T47D (cell line): ENCODE measurements at places on chromosomes 1 and 21.

DNA sequence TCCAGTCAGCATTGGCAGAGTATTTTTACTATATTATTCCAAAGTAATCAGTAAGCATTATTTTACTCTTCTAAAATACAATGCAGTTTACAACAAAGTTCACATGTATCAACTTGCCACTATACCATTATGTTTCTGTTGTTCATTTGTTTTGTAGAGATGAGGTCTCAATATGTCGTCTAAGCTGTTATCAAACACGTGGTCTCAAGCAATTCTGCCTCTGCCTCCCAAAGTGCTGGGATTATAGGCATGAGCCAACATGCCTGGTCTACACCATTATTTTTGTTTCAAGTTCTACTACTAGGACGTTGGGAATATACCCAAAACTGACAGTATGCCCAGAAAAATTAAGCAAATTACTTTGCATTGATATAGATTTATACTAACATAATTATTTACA lies 19.8 kb downstream of the FAF1 start:
- no peak for DNase-seq

DNA sequence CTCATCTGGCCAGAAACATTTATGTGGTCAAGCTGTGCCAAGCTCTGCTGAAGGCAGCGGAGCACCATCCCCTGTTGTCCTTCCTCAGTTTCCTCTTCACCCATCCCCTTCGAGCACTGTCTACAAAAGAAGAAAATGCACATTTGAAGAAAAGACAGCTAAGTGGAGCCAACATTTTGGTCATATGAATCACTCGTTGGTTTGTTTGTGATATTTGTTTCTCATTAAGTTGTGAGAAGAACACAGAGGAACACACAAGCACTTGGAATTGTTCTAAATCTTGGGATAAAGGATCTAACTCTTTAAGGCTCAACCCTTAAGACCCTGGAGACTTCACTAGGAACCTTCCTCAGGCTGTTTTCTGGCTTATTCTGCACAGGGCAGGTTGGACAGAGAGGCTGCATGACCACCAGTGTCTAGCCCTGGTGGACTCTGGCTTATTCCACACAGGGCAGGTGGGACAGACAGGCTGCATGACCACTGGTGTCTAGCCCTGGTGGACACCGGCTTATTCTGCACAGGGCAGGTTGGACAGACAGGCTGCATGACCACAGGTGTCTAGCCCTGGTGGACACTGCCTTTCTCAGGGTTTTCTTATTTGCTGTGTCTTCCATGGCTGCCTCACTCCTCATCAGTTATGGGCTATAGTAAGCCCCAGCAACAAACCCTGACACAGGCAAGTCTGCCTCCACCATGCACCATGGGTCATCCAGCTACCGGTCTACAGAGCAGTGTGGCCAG lies 35.3 kb upstream of the COL6A2 start:
- DNase-seq: no peak

- no peak for DNase-seq
These were observed 19.9 kb upstream of the MAGOH start for GRCh38 chr1:53258216-53258615.

- no peak for DNase-seq
These were observed 3.3 kb downstream of the PDZK1IP1 start for GRCh38 chr1:47186267-47187185.

GRCh38 chr1:169906938-169907337 lies 13.2 kb upstream of the SCYL3 start:
- no peak for DNase-seq

DNA sequence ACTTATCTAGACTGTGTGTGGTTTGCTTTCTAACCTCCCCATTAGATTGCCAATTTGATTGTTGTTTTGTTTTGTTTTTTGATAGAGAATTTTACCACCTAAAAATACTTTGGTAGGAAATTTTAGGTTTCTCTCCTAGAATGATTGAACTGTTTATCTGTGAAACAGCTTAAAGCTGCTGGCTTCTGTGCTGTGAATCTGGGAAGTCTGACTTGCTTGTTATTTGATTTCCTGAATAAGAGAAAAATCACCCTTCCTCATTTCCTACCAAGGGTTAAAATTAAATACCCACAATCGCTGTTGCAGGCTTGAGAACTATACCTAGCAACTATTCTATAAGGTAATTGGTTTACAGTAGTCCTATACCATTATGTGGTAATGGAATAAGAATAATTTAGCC lies 198.9 kb upstream of the CACYBP start:
- DNase-seq: no peak

DNA sequence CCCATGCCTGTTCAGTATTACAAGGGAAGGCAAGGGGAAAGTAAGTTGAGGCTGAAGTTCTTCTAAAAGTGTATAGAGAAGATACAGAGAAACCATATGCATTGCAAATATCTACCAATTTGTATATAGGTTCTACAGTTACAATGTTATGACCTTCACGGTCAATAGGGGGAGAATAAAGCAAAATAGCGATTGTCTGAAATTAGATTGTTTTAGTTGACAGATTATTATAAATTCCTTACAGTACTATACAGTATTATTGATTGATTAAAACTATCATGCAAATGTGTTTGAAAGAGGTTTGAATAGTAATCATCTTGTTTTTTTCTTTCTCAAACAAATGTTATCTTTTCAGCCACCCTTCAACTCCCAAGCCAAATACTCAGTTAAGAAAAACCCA lies 13.7 kb upstream of the BRINP3 start:
- DNase-seq: no peak

DNA sequence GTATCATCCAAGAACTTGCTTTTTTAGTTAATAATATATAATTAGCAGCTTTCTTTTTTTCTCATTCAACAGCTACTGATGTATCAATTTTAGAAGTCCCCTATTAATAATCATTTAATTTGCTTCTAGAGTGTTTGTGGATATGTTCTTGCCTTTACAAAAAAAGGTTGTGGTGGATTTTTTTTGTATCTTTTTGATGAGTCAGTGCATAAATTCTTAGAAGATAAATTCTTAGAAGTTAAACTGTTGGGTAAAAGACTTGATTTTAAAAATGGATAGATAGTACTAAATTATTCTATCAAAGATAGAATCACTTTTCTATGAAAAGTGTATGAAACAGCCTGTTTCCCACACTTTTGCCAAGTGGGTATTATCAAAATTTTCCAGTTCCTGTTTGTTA lies 11.9 kb downstream of the FGGY start:
- DNase-seq: no peak

- DNase-seq: peak; percentile 47
These were observed 6.9 kb upstream of the GPATCH4 start for GRCh38 chr1:156608036-156608674.

DNA sequence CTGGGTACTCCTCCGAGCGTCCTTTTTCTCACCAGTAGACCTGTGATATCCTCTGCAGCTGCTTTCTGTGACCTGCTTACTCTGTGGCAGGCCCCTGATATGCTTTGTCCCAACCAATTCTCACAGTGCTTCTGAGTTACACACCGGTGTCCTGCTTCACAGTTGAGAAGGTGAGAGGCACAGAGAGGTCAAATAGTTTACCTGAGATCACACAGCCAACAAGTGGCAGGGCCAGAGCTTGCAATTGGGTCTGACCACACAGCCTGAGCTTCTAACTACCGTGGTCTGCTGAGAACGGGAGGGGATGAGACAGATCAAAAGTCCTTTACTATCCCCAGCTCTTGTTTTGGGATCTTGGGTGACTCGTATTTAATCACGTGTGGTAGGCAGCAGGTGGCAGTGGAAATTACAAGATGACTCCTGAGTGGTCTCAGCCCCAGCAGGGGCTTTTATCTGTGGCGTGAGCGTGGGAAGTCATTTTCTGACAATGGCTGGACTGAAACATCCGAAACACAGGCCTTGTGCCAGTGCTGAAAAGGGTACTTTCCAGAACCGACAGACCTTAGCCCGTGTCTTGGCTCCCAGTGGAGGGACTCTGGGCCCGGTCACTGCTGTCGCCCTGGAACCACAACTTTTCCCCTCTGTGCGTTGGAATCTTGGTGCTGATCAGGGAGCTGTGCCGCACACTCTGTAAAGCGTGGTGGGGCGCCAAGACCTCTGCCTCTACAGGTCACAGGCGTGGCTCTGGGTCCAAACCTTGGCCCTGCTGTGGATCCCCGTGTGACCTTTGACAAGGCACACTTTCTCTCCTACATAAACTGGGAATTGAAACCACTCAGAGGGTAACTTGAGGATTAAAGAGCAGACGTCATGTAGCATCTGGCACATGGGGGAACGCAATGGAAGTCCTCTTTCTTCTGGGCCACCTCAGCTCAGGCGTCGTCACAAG lies 11.9 kb downstream of the THEMIS2 start:
- no peak for DNase-seq

DNA sequence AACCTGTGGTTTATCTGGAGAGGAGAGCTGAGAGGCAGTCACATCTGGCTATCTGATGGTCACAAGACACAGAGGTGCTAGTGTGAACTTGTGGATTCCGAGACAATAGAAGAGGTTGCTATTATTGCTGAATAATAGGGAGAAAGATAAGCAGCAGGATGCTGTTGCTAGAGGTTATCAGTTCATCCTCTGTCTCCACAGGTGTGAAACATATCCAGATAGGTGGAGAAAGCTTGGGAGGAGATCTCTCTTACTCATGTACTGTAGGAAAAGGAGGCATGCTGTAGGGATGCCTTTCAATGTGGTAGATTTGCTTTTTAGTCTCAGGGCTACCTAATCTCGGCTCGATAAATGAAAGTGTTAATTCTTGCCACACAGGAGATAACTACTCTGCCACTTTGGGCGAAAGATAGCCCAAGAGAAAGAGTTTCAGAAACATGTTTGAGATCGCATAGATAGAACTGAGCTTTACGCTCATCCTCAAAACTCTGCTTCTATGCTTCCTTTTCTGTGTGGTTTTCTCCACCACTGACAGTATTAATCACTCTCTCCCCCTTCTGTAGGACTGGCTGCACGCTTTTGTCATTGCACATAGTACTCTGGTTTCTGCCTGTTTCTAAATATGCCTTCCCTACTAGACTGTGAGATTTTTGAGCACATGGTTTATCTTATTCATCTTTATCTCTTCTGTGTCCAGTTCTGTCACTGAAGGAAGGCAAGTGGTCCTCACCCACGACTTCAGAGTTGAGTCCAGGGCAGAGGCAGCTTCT lies 36.7 kb upstream of the PLXNA2 start:
- DNase-seq: no peak

DNA sequence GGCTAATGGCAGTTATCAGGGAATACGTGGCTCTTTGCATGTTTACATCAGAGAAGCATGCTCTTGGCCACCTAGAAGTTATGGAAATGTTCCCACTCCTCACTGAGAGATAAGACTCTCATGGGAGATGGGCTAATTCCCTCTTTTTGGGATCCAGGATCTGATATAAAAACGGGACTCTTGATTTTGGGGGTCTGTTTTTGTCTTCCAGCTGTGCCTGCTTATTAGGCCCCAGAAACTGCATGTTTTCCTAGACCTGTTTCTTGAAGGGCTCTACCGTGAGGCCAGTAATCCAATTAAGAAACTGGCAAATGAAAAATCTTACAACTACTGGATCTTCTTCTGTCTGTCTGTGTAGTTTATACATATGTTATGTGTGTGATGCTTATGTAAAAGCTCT lies 47.0 kb upstream of the PTCH2 start:
- no peak for DNase-seq
